ENCODE measurements at places on chromosomes 1 and 21.

GRCh38 chr1:231602673-231602984 is 24.0 kb upstream of the DISC1 start:
- no peak for DNase-seq

- no peak for DNase-seq
Observed at GRCh38 chr1:155009221-155009711, 6.7 kb downstream of the ZBTB7B start.

- DNase-seq: no peak
Observed at GRCh38 chr21:46173573-46173972, 10.7 kb downstream of the SPATC1L start.

GRCh38 chr1:101344745-101345144 is 107.9 kb downstream of the S1PR1 start:
- no peak for DNase-seq

- DNase-seq: no peak
Observed at GRCh38 chr1:38613996-38614395, 245.6 kb downstream of the RRAGC start.

DNA sequence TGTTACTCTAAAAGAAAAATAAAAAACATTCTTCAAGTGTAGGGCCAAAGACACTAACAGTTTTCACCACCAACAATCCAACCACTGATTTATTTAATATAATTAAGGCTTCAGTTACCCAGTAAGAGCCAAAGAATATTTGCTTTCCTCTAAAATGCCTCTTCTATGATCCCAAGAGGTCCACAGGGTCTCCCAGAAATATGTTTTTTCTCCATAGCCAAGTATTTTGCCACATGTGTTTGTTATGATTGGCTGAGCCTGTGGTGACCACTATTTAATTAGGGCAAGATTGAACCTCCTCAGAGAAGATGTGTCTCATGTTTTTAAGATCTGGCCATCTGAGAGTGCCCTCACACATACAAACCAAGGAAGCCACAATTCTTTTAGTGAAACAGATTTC is 135.9 kb downstream of the TPR start:
- DNase-seq: no peak

- DNase-seq: no peak
Observed at GRCh38 chr1:85243372-85243771, 16.1 kb downstream of the C1orf52 start.

- no peak for DNase-seq
Observed at GRCh38 chr1:200448034-200448762, 38.4 kb upstream of the ZNF281 start.

All from COR-L47 (cell line).